ENCODE measurements at places on chromosomes 6 and 20.

- DNase-seq: no peak
These were observed 156.3 kb downstream of the ARID1B start for GRCh38 chr6:156933201-156934068.

GRCh38 chr6:170145272-170145592 is 145.6 kb downstream of the DLL1 start:
- DNase-seq: no peak

GRCh38 chr6:41161380-41161779 is 1.5 kb downstream of the TREM2 start:
- no peak for DNase-seq

DNA sequence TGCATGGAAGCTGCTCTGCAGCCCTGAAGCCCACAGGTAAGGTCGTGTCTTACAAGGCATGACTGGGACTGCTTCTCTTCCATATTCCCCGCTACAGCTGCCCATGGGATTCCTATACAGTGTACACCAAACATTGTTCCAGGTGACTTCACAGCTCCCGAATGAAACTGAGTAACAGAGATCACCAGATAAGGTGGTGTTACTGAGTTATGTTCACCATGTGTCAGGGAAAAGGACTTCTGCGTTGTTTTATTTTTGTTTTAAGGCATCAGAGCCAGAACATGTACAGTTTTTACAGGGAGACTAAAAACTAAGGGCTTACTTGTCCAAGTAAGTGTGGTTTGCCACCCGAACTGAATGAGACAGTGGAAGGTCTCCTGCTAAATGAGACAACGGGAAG is 138.3 kb downstream of the CD83 start:
- no peak for DNase-seq

GRCh38 chr20:3367089-3367488 is 40.4 kb downstream of the DNAAF9 start:
- no peak for DNase-seq

DNA sequence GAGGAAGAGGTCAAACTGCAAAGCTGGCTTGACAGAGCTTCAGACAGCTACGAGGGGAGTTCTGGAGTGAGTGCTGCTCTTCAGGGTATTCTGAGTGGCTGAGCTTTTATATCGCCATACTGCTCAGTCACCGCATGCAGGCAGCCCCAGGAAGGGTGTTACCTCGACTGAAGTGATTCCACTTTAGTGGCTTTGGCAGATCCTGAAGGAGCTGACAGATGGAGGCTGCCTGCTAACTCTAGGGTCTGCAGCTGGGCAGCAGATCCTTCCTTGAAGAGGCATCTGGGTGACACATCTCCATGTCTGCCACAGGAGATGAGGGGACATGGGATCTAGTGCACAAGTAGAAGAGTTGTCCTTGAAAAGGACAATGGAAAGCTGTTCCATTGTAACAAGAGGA is 3.7 kb upstream of the DEK start:
- no peak for DNase-seq

DNA sequence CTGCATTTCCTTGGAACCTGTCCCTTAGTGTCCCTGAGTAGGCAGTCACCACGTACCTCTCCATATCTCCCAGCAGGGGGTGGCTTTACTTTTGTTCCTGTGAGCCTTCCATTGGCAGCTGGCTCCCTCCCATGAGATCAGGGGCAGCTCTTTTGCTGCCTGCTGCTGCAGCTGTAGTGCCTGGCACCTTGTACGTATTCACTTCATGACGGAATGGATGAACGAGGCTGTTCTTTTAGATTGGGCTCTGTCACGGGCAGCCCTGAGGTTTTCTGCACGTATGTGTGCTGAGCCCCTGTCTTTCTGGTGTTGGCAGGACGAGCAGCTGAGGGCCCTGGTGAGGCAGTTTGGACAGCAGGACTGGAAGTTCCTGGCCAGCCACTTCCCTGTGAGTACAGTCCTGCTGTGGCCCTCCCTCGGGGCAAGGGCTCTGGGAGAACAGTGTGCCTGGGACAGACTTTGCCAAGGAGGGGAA is 14.6 kb downstream of the MYBL2 start:
- no peak for DNase-seq

GRCh38 chr6:21323577-21323976 is 270.0 kb upstream of the SOX4 start:
- DNase-seq: no peak

Measured in glomerular endothelial cell (primary cell).